Natural killer cell (primary cell): ENCODE measurements at places on chromosomes 3 and 15. TPM values are rescaled to one million over a fixed set of nuclear protein-coding genes. Genes with fewer than 3 reads are reported as not detected.

CPB1 gene
- not detected for total RNA-seq

ZMYND10 gene
- total RNA-seq: 3.5 TPM

IQCF5 gene
- total RNA-seq: not detected

- no peak for DNase-seq
- no peaks in the 10 kb centered on the region for H3K36me3 ChIP-seq
- H3K27me3 ChIP-seq: no peaks in the 10 kb centered on the region
- H3K4me3 ChIP-seq: no peak overlapping the region
- no peaks in the 10 kb centered on the region for H3K4me1 ChIP-seq
- no peak overlapping the region for H3K27ac ChIP-seq
These were observed 68.7 kb upstream of the ADAMTS9 start for GRCh38 chr3:64756398-64756986.

- peak; percentile 31 for DNase-seq
- H3K36me3 ChIP-seq: no peaks in the 10 kb centered on the region
- H3K4me1 ChIP-seq: peaks cover 16% of the 10 kb centered on the region
- H3K27ac ChIP-seq: no peak within 1 kb of the TSS
These were observed at the start of gene MYO1E for GRCh38 chr15:59372352-59373211. Gene MYO1E (minus strand): TSS chr15:59372871. CDS start chr15:59372500, 371 bp downstream.

GRCh38 chr3:100590840-100591147, 18.6 kb upstream of the ADGRG7 start:
- no peak for DNase-seq
- no peaks in the 10 kb centered on the region for H3K27me3 ChIP-seq
- H3K36me3 ChIP-seq: no peaks in the 10 kb centered on the region
- H3K27ac ChIP-seq: no peak overlapping the region
- peaks cover 3% of the 10 kb centered on the region for H3K4me1 ChIP-seq

- no peak within 1 kb of the TSS for H3K4me3 ChIP-seq
- no peak within 1 kb of the TSS for H3K27ac ChIP-seq
- peak; percentile 46 for DNase-seq
- peaks cover 24% of the 10 kb centered on the region for H3K4me1 ChIP-seq
These were observed at the start of gene FBLN2 for GRCh38 chr3:13548696-13549622. Gene FBLN2 (plus strand): TSS chr3:13549125. CDS start chr3:13570356, 21,231 bp downstream.

DNA sequence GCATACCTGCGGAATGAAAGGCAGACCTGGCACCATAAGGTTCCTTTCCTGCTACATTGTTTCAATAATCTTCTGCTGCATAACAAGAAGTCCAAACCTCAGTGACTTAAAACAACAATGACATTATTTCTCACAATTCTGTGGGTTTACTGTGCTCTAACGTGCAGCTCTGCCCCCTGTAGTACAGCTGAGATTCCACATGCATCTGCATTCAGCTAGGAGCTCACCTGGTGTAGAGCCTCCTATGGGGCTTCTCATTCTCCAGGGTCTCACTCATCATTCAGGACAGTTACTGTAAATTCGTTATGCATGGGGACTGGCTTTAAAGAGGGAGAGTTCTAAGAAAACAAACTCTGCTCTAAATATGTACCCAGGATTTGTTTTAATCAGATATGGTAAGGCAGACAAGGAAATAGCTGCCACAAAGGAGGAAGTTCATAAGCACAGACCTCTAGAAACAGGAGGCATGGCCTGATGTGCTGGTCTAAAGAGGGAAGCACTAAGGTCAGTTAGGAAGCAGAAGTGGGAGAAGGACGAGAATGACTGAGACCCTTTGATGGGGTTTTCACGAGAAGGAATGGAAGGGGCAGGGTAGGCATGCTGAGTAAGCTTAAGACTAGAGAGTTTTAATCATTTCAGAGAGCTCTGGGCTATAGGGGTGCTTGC, 347.0 kb downstream of the NEK10 start:
- H3K36me3 ChIP-seq: no peaks in the 10 kb centered on the region
- H3K4me3 ChIP-seq: no peak overlapping the region
- no peak for DNase-seq
- H3K27ac ChIP-seq: no peak overlapping the region
- H3K4me1 ChIP-seq: no peaks in the 10 kb centered on the region

- H3K4me3 ChIP-seq: no peak overlapping the region
- H3K27ac ChIP-seq: no peak overlapping the region
- no peaks in the 10 kb centered on the region for H3K36me3 ChIP-seq
- H3K27me3 ChIP-seq: no peaks in the 10 kb centered on the region
- no peak for DNase-seq
These were observed 340.1 kb downstream of the PTPRG start for GRCh38 chr3:61901496-61901895.

- no peak for DNase-seq
- no peaks in the 10 kb centered on the region for H3K27me3 ChIP-seq
- no peak overlapping the region for H3K4me3 ChIP-seq
These were observed 31.5 kb upstream of the VEPH1 start for GRCh38 chr3:157534725-157535161.

GRCh38 chr3:153216928-153217327, 54.9 kb downstream of the RAP2B start:
- no peak overlapping the region for H3K27ac ChIP-seq
- DNase-seq: no peak
- H3K36me3 ChIP-seq: no peaks in the 10 kb centered on the region
- no peak overlapping the region for H3K4me3 ChIP-seq
- no peaks in the 10 kb centered on the region for H3K27me3 ChIP-seq
